ENCODE measurements at places on chromosomes 7 and 10. TPM values are rescaled to one million over a fixed set of nuclear protein-coding genes. Genes with fewer than 3 reads are reported as not detected.

- H3K36me3 ChIP-seq, result peaks cover 6% of the 10 kb centered on the region
- no peaks in the 10 kb centered on the region for H3K4me1 ChIP-seq
- no peak overlapping the region for H3K4me3 ChIP-seq
- no peaks in the 10 kb centered on the region for H3K27me3 ChIP-seq
- H3K27ac ChIP-seq, result no peak overlapping the region
- no peak for DNase-seq
Observed at GRCh38 chr7:30713392-30713791, 31.1 kb upstream of the CRHR2 start.

- DNase-seq, result no peak
- no peaks in the 10 kb centered on the region for H3K36me3 ChIP-seq
- H3K4me3 ChIP-seq, result peak overlapping the region; percentile 27
- H3K27me3 ChIP-seq, result peaks cover 2% of the 10 kb centered on the region
- peaks cover 15% of the 10 kb centered on the region for H3K4me1 ChIP-seq
- no peak overlapping the region for H3K27ac ChIP-seq
Observed at GRCh38 chr10:3622845-3623621, 162.0 kb downstream of the KLF6 start.

GRCh38 chr7:150380463-150380862, 1.3 kb downstream of the ZNF775 start:
- H3K27ac ChIP-seq, result no peak overlapping the region
- H3K36me3 ChIP-seq, result no peaks in the 10 kb centered on the region
- no peaks in the 10 kb centered on the region for H3K27me3 ChIP-seq
- no peak for DNase-seq

- DNase-seq, result no peak
- no peaks in the 10 kb centered on the region for H3K27me3 ChIP-seq
- no peaks in the 10 kb centered on the region for H3K36me3 ChIP-seq
- H3K4me3 ChIP-seq, result no peak overlapping the region
- no peak overlapping the region for H3K27ac ChIP-seq
Observed at GRCh38 chr10:14623931-14624330, 150.8 kb downstream of the FAM107B start.

GRCh38 chr7:54961391-54961790, 57.4 kb upstream of the EGFR start:
- H3K4me3 ChIP-seq, result no peak overlapping the region
- H3K27ac ChIP-seq, result no peak overlapping the region
- H3K27me3 ChIP-seq, result no peaks in the 10 kb centered on the region
- no peaks in the 10 kb centered on the region for H3K36me3 ChIP-seq
- no peaks in the 10 kb centered on the region for H3K4me1 ChIP-seq
- no peak for DNase-seq

DNA sequence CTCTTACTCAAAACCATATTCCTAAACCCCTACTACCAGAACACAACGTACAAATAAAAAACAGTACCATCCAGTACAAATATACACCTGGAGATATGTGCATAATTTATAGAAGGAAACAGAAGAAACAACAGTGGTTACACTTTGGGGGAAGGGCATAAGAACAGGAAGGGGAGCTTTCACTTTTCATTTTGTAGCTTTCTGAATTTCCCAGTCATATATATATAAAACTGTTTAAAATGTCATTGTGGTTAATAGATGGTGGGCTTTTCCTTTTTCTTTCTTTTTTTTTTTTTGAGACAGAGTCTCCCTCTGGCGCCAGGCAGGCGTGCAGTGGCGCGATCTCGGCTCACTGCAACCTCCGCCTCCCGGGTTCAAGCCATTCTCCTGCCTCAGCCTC, 47.2 kb downstream of the MALSU1 start:
- H3K36me3 ChIP-seq, result no peaks in the 10 kb centered on the region
- peaks cover 5% of the 10 kb centered on the region for H3K4me1 ChIP-seq

The CHN2 gene
- 1.7 TPM for total RNA-seq

The SPDYE9 gene
- not detected for total RNA-seq

DNA sequence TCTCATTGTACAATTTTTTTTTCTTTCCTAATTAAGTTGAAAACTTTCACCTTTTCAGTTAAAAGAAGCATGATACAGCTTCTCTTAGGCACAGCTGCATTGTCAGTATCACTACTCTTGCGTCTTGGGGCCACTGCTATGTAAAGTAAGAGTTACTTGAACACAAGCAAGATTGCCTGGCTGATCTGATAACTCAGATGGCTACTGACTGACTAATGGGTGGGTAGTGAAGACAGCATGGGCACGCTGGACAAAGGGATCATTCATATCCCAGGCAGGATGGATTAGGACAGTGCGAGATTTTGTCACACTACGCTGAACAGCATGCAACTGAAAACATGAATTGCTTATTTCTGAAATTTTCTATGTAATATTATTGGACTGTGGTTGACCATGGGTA, 11.6 kb upstream of the ADAMTS14 start:
- DNase-seq, result no peak
- peaks cover 2% of the 10 kb centered on the region for H3K27me3 ChIP-seq
- no peak overlapping the region for H3K27ac ChIP-seq
- no peaks in the 10 kb centered on the region for H3K36me3 ChIP-seq
- H3K4me1 ChIP-seq, result no peaks in the 10 kb centered on the region
